Esophagus squamous epithelium (tissue), 5 donors: ENCODE measurements at places on chromosomes 13 and 19.

- no peak for DNase-seq
Measured at GRCh38 chr13:65112123-65112522, 2118.0 kb downstream of the PCDH9 start.

DNA sequence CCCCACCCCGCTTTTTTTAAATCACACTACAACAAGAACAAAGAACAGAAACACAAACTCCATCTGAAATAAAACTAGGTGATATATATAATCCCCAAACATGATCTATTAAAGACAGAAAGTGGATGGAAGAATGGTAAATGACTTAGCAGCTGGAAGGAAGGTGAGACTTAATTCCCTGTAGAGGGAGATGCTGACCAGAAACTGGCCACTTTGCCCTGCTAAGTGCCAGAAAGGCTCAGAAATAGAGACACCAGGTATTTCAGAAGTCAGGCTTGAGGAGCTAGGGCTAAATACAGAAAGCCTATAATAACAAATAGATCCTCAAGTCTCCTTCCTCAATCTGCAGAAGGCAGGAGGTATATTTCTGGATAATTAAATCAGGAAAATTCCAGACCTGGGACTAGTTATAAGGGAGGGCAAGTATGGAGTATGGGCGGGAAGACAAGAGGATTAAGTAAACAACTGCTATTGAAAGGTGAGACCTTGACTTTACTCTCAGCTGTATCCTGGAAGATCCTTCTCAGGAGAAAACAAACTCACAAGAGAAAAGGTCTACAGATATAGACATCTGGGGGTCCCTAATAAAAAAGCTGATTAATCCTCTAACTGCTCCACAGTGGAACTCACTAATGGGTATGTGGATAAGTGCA, 32.2 kb downstream of the MTRF1 start:
- DNase-seq: no peak

DNA sequence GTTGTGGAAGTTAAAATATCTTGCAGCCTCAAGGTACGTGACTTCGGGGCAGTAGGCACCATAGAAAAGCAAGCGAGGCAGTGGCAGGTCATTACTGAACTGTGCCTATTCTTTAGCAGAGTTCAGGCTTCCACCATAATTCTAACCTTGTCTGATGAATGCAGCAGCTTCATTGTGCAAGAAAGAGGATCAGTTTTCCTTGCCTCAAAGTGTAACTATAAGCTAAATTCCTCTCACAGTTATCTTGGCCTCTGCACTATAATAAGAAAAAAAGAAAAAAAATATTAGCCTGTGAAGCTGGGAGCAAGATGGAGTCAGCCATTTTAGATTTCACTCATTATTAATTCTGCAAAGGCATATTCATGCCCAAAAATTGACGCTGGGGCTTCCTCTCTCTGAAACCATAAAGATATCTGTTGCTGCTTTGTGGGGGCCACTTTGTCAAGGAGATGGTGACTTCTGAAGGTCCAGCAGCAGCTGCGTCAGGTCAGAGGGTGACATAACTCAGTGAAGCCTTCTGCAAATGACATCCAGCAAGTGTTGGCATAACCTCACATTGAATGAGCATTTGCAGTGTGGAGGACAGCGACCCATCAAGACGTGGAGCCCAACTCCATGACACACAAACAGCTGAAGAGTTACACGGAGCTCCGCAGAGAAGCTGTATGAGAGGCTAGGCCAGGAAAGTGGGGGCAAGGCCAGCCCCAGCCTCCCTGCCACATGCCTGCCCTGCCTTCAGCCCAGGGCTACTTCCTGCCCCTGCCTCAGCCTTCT, 23.1 kb upstream of the SACS start:
- DNase-seq: no peak

GRCh38 chr13:21753117-21753729, 82.3 kb downstream of the FGF9 start:
- no peak for DNase-seq

DNA sequence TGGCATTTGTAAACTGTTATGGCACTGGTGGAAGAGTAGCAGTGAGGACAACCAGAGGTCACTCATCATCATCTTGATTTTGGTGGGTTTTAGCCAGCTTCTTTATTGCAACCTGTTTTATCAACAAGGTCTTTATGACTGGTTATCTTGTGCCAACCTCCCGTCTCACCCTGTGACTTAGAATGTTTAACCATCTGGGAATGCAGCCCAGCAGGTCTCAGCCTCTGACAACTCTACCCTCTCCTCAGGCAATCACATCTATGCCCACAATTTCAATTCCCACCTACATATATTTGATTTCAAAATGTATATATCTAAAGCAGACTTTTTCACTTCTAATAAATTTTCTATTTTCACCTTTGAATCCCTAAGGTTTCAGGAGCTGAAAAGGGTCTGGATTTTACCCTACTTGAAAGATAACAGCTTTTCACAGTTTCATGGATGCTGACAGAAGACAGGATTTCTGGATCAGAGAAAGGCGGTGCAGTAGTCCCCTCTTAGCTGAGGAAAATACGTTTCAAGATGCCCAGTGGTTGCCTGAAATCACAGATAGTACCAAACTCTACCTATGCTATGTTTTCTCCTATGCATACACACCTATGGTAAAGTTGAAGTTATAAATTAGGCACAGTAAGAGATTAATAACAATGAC, 1171.8 kb downstream of the DIAPH3 start:
- DNase-seq: no peak

GRCh38 chr13:27194895-27195764, 23.5 kb upstream of the USP12 start:
- no peak for DNase-seq

GRCh38 chr19:19719798-19720197, 13.1 kb downstream of the ZNF14 start:
- no peak for DNase-seq

DNA sequence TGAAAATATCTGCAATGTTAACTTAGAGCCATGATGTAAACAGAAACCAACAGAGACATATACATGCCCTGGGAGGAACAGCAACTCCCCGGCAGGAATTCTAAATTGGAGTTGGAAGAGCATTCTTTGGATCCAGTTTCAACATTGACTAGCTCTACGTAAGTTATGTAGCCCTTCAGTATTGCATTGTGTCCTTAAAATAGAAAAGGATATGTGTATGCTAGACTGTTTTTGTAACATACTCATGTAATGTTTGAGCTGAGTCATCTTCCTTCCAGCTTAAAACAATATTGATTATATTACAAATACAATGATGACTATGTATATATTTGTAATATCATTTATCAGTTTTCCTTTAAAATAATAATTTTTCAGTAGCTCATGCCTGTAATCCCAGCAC, 1422.2 kb upstream of the PCDH20 start:
- DNase-seq: no peak

GRCh38 chr13:36772853-36773252, 46.2 kb upstream of the RFXAP start:
- DNase-seq: no peak

DNA sequence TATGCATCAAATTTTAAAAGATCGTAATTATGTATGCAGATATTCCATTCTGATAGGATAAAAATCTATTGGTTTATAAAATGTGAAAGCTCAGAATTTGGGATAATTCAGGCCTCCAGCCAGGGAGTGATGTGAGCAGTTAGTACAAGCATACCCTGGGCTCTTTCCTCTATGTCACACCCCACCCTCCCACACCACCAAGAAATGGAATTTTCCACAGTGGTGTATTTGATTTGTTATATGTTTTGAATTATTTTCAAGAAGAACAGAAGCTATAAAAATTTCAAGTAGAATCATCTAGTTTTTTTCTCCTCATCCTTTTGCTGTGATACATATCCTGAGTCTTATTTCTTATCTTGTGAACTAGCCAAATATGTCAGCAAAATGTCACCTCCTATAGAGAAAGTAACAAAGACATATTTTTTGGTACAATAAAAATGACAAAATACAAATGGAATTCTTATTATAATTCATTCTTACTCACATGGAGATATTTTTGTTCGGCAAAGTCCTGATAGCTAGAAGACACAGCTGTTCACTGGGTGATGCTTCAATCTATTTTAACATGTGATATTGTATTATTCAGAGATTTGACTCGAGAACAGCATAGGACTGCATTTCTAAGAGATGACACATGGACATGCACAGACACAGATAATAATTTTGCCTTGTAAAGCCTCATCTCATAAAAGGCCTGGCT, 61.2 kb upstream of the FRY start:
- DNase-seq: no peak

- DNase-seq: no peak
Measured at GRCh38 chr19:41018736-41019290, 27.7 kb downstream of the CYP2B6 start.

DNA sequence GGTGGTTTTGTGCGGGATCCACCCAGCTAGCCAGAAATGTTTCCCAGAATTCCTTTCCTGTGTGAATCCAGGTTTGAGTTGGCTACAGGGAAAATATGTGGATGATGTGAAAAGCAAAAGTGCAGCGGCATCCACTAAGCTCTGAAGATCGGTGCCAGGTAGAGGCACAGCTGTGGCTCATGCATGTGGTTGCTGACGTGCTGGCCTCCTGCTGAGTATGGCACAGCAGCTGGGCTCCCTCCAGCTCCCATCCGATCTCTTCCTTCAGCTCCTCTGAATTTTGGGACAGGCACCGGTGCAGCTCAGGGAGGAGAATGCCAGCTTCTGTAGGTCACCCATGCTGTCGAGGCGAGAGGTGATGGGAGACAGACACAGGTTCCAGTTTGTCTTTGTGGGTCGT, 84.0 kb upstream of the GSX1 start:
- DNase-seq: no peak

- no peak for DNase-seq
Measured at GRCh38 chr19:5141129-5141849, 172.4 kb downstream of the KDM4B start.

GRCh38 chr19:1408300-1409203, 1.2 kb downstream of the DAZAP1 start:
- DNase-seq: no peak

DNA sequence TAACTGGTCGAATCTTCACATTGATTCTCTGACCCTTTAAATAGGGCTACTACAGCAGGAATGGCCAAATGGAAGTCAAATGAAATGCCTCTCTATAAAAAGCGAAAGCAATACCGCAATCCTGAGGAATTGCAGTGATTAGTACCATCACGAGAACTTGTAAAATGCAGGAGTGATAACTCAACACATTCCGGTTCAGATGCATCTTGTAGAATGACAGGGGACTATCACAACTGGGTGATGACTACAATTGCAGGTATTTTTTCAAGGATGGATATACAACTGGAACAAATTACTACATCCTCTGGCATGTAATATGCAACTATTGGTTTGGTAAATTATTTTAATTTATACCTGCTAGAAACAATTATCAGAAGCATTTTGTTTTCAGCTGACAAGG, 140.4 kb downstream of the PCDH20 start:
- no peak for DNase-seq

- no peak for DNase-seq
Measured at GRCh38 chr19:45125975-45126493, 33.1 kb downstream of the PPP1R37 start.

DNA sequence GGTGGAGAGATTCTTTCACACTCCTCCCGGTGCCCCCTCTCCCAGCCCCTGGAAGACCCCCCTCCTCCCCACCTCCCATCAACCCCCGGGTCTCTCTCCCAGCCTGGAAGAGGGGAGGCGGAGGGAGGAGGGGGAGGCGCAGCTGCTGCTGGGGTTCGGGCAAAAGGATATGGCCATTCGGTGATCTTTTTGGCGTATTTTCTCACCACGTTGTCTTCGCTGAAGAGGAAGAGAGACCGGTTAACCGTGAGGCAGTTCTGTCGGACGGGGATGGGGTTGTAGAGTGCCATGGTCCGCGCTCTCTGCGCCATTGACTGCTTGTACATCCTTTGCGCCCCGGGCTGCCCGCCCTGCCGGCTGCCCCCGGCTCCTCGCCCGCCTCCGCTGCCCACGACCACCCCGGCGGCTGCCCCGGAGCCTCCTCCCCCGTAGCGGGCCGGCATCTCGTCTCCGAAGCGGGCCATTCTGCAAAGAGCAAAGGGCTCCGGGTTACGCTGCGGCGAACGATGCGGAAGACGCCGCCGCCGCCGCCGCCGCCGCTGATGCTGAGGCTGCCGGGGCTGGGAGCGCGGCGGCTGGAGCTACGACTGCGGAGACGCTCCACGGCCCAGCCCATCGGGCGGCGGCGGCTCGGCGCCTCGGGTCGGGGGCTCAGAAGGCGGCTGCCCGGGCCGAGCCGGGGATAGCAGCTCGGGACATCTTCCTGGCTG, 363 bp downstream of the CACNA1A start:
- DNase-seq: no peak

DNA sequence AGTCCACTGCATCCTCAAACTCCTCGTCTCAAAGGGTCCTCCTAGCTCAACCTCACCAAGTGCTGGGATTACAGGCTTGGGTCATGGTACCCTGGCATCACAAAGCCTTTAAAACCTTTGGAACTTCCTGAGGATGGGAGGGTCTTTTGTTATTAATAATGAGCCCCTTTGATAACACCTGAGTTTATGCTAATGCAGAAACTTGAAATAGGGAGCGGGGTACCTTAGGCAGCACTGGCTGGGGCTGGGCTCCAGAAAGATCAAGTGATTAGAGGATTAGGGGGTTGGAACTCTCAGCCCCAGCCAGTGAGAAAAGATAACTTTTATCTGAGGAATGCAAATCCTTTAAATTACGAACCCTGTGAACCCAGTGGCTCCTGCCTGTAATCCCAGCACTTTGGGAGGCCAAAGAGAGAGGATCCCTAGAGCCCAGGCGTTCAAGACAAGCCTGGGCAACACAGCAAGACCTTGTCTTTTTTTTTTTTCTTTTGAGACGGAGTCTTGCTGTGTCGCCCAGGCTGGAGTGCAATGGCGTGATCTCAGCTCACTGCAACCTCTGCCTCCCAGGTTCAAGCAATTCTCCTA, 9.3 kb upstream of the PSPC1 start:
- DNase-seq: no peak

DNA sequence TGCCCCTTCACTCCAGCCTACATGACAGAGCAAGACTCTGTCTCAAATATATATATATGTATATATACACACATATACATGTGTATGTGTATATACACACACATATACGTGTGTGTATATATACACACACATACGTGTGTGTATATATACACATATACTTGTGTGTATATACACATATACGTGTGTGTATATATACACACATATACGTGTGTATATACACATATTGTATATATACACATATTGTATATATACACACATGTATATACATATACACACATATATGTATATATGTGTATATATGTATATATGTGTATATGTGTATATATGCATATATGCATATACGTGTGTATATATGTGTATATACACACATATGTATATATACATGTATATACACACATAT, 173.3 kb downstream of the GPC5 start:
- no peak for DNase-seq
